HS-27A (cell line): ENCODE measurements at places on chromosomes 16 and 17.

- DNase-seq, result no peak
These were observed 301.4 kb downstream of the MAF start for GRCh38 chr16:79298894-79299799.

- no peak for DNase-seq
These were observed 587 bp downstream of the RNF157 start for GRCh38 chr17:76239538-76240274.

GRCh38 chr17:38703742-38704605 is 1.1 kb upstream of the MLLT6 start:
- no peak for DNase-seq

- no peak for DNase-seq
These were observed 18.5 kb upstream of the TERF2 start for GRCh38 chr16:69404275-69404805.

DNA sequence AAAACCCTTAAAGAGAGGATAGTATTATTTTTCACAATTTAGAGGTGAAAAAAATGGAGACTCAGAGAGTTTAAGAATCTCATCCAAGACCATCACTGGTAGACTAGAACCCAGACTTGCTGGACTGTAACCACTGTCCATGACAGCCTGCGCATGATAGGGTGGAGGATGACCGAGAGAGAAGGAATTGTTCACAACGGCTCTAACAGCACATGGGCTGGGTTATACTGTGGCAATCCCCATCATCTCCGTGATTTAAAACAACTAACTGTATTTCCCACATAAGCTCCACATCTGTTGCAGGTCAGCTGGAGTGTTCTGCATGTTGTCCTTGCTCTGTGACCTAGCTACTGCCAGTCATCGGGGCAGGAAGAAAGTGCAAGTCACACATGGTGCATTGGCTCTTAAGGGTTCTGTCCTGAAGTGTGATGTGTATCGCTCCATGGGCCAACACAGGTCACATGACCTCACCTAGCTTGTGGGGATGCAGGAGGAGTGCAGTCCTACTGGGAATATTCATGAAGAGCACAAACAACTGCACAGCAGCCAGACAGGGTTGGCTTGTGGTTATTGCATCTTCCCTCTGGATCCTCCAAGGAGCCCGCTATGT is 131.2 kb upstream of the MPHOSPH6 start:
- DNase-seq, result no peak

- no peak for DNase-seq
These were observed 66.0 kb downstream of the YPEL2 start for GRCh38 chr17:59397316-59398073.

GRCh38 chr16:56363781-56364565 is 61.4 kb downstream of the AMFR start:
- DNase-seq, result no peak

DNA sequence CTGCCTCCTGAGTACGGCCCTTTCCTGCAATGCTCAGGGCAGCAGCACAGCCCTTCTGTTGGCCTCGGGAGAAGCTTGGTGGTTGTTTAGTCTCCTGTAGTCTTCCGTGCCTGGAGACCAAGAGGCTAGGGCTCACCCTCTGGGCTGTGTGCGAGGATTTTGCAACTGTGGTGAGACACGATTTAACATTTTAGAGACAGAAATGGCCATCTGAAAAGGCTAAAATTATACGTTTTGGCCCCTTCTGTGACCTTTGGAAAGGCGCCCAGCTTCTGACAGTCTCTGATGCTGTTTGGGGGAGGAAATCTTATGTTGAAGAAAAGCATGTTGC is 33.1 kb downstream of the FOXL1 start:
- DNase-seq, result no peak

DNA sequence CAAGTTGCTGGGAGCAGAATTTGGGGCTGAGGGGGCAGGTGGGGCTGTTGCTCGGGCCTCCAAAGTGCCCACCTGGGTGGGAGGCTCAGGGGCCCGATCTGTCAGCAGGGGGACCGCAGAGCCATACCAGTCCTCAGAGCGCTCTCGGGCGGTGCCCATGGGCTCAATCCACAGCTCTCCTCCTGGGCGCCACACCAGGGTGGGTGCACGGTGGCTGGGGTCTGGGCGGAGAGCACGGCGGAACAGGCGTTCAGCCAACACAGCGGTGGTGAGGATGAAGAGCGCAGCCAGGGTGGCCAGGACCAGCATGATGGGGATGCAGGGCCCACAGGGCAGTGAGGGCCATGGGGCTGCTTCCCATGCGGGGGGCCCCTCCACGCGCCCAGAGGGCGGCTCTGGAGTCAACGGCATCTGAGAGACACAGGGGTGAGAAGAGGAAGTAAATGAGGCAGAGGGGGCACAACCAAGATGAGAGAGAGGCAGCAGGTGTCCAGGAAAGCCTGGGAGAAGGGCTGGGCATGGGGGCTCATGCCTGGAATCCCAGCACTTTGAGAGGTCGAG is 1.2 kb downstream of the C16orf54 start:
- DNase-seq, result no peak

GRCh38 chr17:79620207-79621038 is 9.6 kb upstream of the RBFOX3 start:
- DNase-seq, result no peak
